ENCODE measurements at places on chromosomes 2 and 18.

DNA sequence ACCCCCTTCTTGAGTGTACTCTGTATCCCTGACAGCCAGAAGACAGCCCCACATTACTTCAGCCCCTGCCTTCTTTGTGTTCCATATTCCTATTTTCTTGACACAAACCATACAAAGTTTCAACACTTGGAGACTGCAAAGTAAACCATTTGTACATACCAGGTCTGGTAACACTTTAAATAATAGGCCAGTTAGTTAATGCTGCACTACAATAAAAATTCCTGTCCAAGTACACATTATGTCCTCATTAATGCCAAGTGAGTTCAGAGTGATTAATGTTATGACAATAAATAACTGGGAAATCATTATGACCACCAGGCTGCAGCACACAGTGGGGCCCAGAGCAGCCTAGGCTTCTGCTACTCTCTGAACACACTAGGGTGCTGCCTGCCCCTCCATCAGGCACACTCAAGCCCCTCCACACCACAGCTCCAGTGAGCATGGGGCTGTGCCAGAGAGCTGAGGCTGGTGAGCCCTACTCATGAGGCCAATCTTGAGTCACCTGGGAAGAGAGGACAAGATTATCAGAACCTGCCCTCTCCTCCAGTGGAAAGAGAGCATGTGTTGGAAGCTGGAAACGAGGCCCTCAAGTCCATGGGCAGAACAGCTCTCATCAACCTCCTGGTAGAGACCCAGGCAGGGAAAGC lies 138.7 kb downstream of the TTC32 start:
- DNase-seq = no peak

DNA sequence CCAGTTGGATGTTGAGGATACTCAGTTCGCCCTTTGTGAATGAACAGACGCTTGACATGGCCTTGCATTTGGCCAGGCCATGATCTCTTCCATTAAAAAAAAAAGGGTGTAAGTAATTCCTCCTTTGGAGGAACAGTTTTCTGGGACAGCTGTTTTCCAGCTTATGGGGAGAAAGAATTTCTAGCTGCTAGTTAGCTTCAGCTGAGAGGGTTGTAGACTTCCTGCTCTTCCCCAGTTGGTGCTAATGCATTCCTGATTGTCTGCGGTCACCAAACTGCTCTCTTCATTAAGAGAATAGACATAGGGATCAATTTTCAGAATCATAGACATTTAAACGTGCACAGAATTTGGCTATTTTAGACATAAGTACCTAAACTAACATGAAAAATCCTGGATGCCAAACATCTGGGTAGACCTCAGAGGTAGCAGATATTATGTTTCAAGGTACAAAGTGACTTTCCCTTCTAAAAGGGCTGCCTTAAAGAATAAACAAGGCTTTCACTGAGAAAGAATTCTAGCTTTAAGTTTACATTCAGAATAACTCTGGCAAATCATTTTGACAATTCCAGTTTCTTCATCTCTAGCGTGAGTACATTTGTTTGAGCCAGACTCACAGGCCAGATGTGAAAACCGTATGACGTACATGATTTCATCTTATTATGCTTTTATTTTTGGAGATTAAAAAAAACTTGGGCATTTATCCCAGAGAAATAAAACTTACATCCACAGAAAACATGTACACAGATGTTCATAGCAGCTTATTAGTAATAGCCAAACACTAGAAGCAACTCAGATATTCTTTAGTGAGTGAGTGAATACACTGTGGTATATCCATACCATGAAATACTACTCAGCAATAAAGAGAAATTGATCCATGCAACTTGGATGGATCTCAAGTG lies 71.2 kb downstream of the MAIP1 start:
- DNase-seq = no peak

- no peak for DNase-seq
Observed at GRCh38 chr18:77133051-77133834, 660 bp upstream of the MBP start.

DNA sequence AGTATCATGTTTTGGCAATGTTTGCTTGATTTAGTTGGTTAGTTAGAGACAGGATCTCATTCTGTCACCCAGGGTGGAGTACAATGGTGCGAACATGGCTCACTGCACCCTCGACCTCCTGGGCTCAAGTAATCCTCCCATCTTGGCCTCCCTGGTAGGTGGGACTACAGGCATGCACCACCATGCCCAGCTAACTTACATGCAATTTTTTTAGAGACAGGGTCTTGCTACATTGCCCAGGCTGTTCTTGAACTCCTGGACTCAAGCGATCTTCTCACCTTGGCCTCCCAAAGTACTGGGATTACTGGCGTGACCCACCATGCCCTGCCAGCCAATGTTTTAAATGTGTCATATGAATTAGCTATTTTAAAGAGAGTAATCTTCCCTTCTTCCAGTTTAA lies 16.3 kb upstream of the CDKL4 start:
- DNase-seq = no peak

GRCh38 chr2:11809586-11810236 lies 63.3 kb downstream of the LPIN1 start:
- DNase-seq = no peak

DNA sequence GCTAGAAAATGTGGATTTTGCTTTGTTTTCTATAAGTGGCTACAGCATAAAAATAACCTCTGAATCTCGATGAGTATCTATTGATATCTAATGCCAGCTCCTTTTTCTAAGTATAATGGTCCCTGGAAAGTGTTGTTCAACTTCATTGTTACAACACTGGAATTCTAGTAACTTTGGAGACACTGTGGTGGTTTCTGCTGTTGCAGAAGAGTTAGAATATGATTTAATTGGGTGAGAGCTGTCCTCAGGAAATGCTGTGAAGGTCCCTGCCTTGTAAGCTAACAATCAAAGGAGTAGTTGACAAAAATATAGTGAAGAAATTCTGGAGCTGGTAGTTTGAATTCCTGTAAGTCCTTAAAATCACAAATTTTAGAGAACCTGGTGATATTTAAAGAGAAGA lies 62.1 kb downstream of the C18orf63 start:
- DNase-seq = no peak

GRCh38 chr2:189013671-189014448 lies 39.7 kb downstream of the COL3A1 start:
- no peak for DNase-seq

DNA sequence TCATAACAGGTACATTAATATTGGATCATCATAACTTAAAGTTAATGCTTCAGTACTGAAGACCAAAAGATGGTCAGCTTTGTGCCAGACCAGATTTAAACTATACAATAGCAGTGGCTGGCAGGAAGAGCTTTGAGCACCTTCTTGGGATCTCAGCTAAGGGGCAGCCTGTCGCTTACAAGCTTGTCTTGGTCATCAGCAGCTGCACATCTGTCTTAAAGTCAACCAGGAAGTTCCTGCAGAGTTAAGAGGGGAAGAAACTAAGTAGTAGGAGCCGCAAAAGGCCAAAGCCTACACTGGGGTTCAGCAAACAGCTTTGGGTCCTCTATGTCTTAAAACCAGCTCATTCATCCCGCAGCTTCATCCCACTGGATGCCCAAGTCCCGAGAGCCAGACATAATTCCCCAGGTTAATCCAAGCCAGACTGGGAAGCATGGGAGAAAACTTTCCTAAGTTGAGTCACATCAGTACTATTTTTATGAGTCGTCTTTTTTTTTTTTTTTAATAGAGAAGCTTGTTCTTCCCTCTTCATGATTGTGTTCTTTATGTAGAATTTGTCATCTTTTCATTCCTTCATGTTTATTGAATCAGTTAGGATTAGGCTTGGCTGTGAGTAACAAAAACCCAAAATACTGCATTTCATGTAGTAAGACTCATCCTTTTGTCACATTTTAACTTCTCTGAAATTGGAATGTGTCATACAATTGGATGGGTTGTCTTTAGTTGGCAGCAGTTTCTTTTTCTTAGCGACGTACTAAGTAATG lies 59.3 kb downstream of the SERTAD2 start:
- DNase-seq = no peak

GRCh38 chr2:199462956-199463692 lies 5.4 kb upstream of the SATB2 start:
- no peak for DNase-seq

GRCh38 chr2:195382186-195382585 lies 274.8 kb upstream of the SLC39A10 start:
- no peak for DNase-seq

DNA sequence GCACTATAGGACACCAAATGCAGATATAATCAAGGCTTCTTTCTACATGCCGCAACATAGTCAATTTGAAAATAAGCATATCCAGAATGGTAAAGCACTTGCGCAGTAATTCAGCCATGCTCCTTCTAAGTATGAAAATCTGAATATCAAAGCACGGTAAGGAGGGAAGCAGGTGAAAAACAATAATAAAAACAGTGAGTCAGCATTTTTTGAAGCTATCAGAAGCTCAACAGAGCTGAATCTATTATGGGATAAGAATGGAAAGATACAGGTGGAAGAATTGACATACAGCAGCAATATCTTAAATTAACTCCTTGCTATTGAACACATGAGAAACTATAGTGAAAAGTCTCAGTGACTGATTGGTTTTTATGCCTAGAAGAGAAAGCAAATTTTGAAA lies 266.3 kb downstream of the NRXN1 start:
- DNase-seq = no peak

GRCh38 chr2:121019756-121020155 lies 265.2 kb downstream of the TFCP2L1 start:
- DNase-seq = no peak

- no peak for DNase-seq
Observed at GRCh38 chr18:11429876-11430275, 179.5 kb upstream of the SLC35G4 start.

- DNase-seq = no peak
Observed at GRCh38 chr2:152716805-152717227, 445 bp downstream of the PRPF40A start.

DNA sequence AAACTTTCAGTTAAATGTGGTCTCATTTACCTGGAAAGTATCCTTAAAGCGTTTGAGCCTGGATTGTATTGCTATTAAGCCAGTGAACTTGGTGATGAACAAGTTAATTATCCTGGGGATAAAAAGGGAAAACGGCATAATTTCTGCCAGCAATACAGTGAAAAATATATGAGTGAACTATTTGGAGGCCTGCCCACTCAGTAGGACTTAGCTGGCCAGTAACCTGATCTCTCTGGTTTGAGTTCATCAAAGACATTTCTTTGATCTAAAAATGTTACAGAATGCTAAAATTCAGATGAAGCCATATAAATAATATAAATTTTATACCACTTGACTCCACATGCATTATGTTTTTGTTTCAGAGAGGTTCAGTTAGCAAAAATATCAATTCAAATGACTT lies 241.1 kb upstream of the VWC2L start:
- DNase-seq = no peak

GRCh38 chr2:166127217-166128155 lies at the start of gene SCN1A:
SCN1A (minus strand) TSS chr2:166128020; CDS start chr2:166073621, 54,399 bp downstream.
- DNase-seq = no peak

GRCh38 chr2:80363791-80364349 lies 59.3 kb upstream of the LRRTM1 start:
- no peak for DNase-seq

Data from activated CD8-positive, alpha-beta memory T cell treated with anti-CD3 and anti-CD28 coated beads for 4 hours (primary cell).